T-helper 17 cell (primary cell): ENCODE measurements at places on chromosomes 1 and 21. TPM values are rescaled to one million over a fixed set of nuclear protein-coding genes. Genes with fewer than 3 reads are reported as not detected.

- no peak overlapping the region for H3K4me3 ChIP-seq
- no peak for DNase-seq
- H3K27me3 ChIP-seq = peaks cover 20% of the 10 kb centered on the region
- H3K4me1 ChIP-seq = peaks cover 2% of the 10 kb centered on the region
These were observed 125.3 kb upstream of the DNAH14 start for GRCh38 chr1:224804220-224804619.

GRCh38 chr1:9651565-9652378 is at the start of gene PIK3CD:
Gene PIK3CD (plus strand): TSS chr1:9651731. CDS start chr1:9710456, 58,725 bp downstream.
- H3K27me3 ChIP-seq = no peaks in the 10 kb centered on the region
- peak; percentile 36 for DNase-seq
- H3K27ac ChIP-seq = peak within 1 kb of the TSS; percentile 96
- peak within 1 kb of the TSS; percentile 98 for H3K4me3 ChIP-seq

DNA sequence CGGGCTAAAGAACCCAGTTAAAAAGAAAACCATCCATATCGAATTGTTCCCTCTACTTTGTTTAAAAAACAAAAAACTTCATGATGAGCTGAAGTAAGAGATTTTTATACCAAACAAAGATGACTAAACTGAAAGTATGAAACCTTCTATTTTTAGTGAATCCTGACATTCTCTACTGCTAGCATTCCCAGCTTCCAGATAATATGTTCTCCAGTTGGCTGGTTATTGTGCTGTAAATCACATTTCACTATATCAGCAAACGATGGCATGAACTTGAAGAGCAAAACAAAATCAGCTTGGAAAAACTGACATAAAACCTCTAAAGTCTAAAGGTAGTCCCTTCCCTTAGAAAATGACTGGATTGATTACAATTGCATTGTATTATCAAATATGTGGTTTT is 68.1 kb upstream of the APP start:
- no peak overlapping the region for H3K4me3 ChIP-seq
- no peaks in the 10 kb centered on the region for H3K36me3 ChIP-seq
- no peak overlapping the region for H3K27ac ChIP-seq
- H3K27me3 ChIP-seq = peaks cover 18% of the 10 kb centered on the region

GRCh38 chr1:91428182-91428798 is 23.7 kb upstream of the HFM1 start:
- peaks cover 2% of the 10 kb centered on the region for H3K36me3 ChIP-seq
- H3K27me3 ChIP-seq = peaks cover 27% of the 10 kb centered on the region
- H3K27ac ChIP-seq = no peak overlapping the region
- H3K4me3 ChIP-seq = no peak overlapping the region
- no peaks in the 10 kb centered on the region for H3K4me1 ChIP-seq

DNA sequence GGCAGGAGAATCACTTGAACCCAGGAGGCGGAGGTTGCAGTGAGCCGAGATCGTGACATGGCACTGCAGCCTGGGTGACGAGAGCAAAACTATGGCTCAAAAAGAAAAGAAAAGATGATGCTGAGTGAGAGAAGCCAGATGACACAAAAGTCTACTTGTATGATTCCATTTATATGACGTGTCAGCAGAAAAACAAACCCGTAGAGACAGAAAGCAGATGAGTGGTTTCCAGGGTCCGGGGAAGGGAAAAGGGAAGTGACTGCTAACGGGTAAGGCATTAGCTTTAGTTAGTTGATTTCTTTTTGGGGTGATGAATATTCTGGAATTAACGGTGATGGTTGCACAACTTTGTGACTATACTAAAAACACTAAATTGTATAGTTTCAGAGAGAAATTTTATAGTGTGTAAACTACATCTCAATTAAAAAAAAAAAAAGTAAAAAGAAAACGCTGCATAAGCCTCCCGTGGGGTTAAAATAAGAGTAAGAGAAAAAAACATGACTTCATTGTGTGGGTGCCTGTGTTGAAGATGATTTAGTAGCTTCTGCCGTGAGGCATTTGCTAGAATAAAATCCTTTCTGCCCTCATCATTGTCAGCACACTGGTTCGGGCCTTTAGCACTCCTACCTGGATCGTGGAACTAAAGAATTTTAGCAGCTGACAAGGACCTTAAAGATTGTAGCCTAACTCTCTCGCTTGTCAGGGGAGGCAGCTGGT is 24.7 kb upstream of the ATP5PO start:
- H3K27ac ChIP-seq = peak overlapping the region; percentile 100
- H3K27me3 ChIP-seq = no peaks in the 10 kb centered on the region
- H3K4me1 ChIP-seq = peaks cover 31% of the 10 kb centered on the region
- DNase-seq = no peak
- H3K4me3 ChIP-seq = no peak overlapping the region

DNA sequence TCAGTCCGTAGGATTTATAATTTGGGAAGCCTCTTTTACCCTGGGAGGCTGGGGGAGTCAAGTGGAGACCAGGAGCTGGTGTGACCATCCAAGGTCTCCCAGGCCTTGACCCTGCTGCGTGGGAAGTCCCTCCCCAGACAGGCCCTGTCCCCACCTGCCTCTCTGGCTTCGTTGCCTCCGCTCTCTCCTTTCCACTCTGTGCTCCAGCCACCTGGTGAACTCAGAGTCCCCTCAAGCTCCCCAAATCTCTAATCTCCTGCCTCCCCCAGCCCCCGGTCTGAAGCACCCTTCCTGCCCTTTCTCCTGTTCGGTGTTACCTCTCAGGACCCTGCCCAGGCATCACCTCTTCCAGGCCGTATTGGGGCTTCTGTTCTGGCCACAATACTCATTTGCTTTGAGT is 27.9 kb downstream of the CDCP2 start:
- H3K27ac ChIP-seq = no peak overlapping the region
- DNase-seq = no peak
- peaks cover 3% of the 10 kb centered on the region for H3K36me3 ChIP-seq
- H3K27me3 ChIP-seq = peaks cover 17% of the 10 kb centered on the region
- peaks cover 5% of the 10 kb centered on the region for H3K4me1 ChIP-seq

- no peak overlapping the region for H3K4me3 ChIP-seq
- no peak overlapping the region for H3K27ac ChIP-seq
- no peaks in the 10 kb centered on the region for H3K36me3 ChIP-seq
These were observed 23.4 kb downstream of the ARHGEF19 start for GRCh38 chr1:16189003-16189402.

DNA sequence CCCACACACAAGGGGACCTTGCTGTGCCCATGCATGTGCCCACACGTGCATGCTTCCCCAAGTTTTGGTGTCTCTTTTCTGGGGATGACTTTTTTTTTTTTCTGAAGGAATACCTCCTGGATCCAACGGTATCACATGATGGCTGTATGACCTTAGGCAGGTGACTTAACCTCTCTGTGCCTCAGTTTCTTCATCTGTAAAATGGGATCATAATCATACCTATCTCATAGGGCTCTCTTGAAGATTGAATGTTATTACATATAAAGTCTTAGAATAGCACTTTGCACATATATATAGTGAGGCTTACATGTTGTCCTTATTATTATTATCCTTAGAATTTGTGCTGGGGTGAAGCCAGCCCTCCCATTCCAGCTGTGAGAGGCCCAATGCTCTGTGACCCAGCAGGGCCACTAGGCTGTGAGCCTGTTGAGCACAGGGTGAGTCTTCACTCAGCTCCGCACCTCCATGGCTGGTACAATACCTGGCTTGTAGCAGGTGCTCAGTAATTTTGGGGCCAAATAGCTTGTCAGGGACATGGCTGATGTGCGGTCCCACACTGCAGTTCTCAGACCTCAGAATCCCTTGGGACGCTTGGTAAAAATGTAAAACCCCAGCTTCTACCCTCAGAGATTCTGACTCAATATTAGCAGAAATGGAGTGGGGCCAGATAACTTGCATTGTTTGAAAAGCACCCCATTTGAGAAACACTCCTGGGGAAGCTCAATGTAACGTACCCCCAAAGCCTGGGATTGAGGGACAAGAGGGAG is 20.6 kb downstream of the STUM start:
- H3K27ac ChIP-seq = no peak overlapping the region
- no peak overlapping the region for H3K4me3 ChIP-seq
- H3K36me3 ChIP-seq = no peaks in the 10 kb centered on the region
- DNase-seq = no peak
- peaks cover 41% of the 10 kb centered on the region for H3K27me3 ChIP-seq
- H3K4me1 ChIP-seq = no peaks in the 10 kb centered on the region

DNA sequence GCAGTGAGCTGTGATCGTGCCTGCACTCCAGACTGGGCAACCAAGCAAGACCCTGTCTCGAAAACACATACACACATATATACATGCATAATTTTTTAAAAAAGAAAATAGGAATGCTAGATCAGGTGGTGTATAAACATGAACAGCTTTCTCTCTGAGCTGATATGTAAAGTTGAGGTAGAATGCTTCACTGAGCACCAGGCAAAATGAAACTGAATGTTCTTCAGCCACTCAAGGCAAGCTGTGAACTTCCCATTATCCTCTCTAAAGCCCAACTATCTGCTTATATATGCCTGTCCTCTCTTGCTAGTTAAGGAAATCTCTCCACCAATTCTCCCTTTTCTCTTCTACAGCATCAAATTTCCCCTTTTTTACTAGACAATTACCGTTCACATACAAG is 93.0 kb downstream of the NUF2 start:
- H3K36me3 ChIP-seq = peaks cover 2% of the 10 kb centered on the region
- peaks cover 7% of the 10 kb centered on the region for H3K4me1 ChIP-seq
- peaks cover 47% of the 10 kb centered on the region for H3K27me3 ChIP-seq
- no peak overlapping the region for H3K27ac ChIP-seq
- H3K4me3 ChIP-seq = no peak overlapping the region
- no peak for DNase-seq

- H3K27ac ChIP-seq = no peak overlapping the region
- no peak overlapping the region for H3K4me3 ChIP-seq
- DNase-seq = no peak
- peaks cover 4% of the 10 kb centered on the region for H3K36me3 ChIP-seq
These were observed 16.5 kb downstream of the CCDC30 start for GRCh38 chr1:42479621-42480020.

DNA sequence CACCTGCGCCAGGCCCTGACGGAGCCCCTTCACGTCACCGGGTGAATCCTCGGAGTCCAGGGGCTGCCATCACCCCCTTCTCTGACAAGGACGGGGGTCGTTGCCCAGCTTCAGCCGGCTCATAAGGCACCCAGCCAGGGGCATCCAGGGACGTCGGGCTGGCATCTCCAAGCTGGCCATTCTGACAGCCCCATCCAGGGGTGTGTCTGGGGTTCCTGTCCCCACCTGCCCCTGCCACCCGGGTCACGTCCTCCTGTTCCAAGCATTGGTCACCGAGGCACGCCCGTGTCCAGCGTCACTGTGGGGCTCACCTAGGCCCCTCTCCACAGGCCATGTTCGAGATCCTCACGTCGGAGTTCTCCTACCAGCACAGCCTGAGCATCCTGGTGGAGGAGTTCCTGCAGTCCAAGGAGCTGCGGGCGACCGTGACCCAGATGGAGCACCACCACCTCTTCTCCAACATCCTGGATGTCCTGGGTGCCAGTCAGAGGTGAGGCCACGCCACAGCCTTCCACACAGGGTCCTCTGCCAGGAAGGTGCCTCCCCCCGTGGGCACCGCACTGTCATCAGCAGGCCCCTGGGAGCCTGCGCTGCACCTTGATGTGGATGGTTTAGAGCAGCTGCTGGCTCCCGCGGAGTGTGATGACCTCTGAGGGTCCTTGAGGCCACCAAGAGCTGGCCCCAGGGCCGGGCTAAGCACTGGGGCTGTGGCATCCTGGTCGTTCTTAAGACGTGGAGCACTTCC is 14.8 kb downstream of the ARHGEF16 start:
- H3K4me1 ChIP-seq = peaks cover 9% of the 10 kb centered on the region
- peaks cover 10% of the 10 kb centered on the region for H3K27me3 ChIP-seq
- no peak for DNase-seq
- no peak overlapping the region for H3K4me3 ChIP-seq
- H3K36me3 ChIP-seq = peaks cover 2% of the 10 kb centered on the region

- H3K4me3 ChIP-seq = no peak overlapping the region
- no peaks in the 10 kb centered on the region for H3K27me3 ChIP-seq
- DNase-seq = no peak
- H3K36me3 ChIP-seq = no peaks in the 10 kb centered on the region
These were observed 79.8 kb upstream of the CYYR1 start for GRCh38 chr21:26652854-26653253.

DNA sequence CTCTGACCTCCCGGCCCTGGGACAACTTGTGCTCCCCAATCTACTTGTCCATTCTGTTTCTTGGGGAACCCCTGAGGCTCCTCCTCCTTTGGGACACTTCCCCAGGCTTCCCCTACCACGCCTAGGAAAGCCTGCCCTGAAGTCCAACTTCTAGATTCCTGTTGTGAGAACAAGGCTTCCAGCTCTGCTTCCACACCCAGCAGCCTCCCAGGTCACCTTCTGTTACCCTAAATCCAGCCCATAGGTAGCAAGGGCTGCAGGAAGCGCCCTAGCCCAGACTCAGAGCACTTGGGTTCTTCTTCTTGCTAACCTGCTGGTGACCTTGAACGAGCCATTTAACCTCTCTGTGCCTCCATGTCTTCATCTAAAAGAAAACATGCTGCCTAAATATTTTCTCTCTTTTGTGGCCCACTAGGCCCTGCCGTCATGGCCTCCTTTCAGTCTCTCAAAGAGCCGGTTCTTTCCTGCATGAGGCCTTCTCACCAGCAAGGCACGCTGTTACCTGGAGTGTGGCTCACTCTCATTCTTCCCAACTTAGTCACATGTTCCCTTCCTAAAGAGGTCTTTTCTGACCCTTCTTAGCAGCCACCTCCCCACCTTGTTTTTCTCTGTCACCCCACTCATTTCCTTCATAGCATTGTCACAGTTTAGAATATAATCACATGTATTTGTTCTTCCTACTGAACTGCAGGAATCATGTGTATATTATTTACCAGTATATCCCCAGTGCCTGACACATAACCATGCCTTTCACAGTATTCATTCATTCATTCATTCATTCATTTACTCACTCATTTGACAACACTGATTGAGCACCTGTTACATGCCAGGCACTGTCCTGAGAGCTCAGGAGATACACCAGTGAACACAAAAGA is 1.4 kb downstream of the CAPN2 start:
- DNase-seq = no peak
- H3K27me3 ChIP-seq = no peaks in the 10 kb centered on the region
- H3K4me3 ChIP-seq = peak overlapping the region; percentile 96
- H3K27ac ChIP-seq = peak overlapping the region; percentile 97
- peaks cover 11% of the 10 kb centered on the region for H3K36me3 ChIP-seq

- no peaks in the 10 kb centered on the region for H3K36me3 ChIP-seq
- DNase-seq = peak; percentile 39
- H3K4me1 ChIP-seq = no peaks in the 10 kb centered on the region
These were observed 72.0 kb upstream of the KCNA3 start for GRCh38 chr1:110746644-110747259.

- peaks cover 2% of the 10 kb centered on the region for H3K36me3 ChIP-seq
- H3K27me3 ChIP-seq = peaks cover 61% of the 10 kb centered on the region
- peaks cover 14% of the 10 kb centered on the region for H3K4me1 ChIP-seq
- peak within 1 kb of the TSS; percentile 84 for H3K4me3 ChIP-seq
These were observed at the start of gene ZBTB8B for GRCh38 chr1:32464716-32465577. Gene ZBTB8B (plus strand): TSS chr1:32465072. CDS start chr1:32470625, 5,553 bp downstream.

The PHLDA3 gene
- total RNA-seq = 2.7 TPM

The CSF3R gene
- total RNA-seq = 13.0 TPM

The KPRP gene
- not detected for total RNA-seq

The ADAMTSL4 gene
- 1.6 TPM for total RNA-seq

The CFHR2 gene
- total RNA-seq = not detected

The SHE gene
- total RNA-seq = 0.13 TPM

The KCNH1 gene
- total RNA-seq = not detected

The NTMT2 gene
- not detected for total RNA-seq

The ARHGAP30 gene
- total RNA-seq = 189 TPM

The CFAP298 gene
- 22.5 TPM for total RNA-seq
